Stimulated activated CD4-positive, alpha-beta T cell treated with anti-CD3 and anti-CD28 coated beads, Interleukin-1b, Interleukin-23, amount 100 ng/mL, for 1 hour (primary cell): ENCODE measurements at places on chromosomes 3 and 15.

- DNase-seq = no peak
These were observed 532.3 kb upstream of the ATP11B start for GRCh38 chr3:182261041-182261440.

DNA sequence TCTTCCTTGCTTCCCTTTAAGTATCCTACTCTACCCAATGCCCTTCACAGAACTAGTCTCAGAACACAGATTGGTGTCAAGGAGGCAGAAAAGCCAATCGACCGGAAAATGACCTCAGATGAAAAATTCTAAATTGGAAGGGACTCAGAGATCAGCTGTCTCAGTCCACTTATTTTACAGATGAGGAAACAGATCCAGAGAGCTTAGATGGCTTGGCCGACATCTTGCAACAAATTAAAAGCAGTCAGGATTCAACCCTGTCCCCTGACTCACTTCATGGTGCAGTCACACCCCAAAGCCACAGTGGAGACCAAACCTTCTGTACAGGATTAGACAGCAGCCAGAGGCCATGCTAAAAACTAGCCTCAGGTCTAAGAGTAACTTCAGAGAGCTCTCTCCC, 169.3 kb upstream of the BHLHE40 start:
- DNase-seq = no peak

DNA sequence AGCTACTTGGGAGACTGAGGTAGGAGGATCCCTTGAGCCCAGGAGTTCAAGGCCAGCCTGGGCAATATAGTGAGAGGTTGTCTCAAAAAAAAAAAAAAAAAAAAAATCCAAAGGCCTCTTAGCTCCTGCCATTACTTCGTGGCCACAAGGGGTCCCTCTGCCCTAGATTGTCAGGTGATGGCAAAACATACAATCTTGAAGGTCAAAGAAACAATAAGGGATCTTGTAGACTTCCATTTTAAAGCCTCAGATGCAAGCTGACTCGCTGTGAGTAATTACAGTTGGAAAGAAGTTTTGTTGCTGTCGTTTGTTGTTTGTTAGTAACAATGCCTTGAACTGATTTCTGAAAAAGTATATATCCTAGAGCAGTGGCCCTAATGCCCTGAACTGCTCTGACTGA, 55.9 kb upstream of the PLCL2 start:
- peak; percentile 23 for DNase-seq

DNA sequence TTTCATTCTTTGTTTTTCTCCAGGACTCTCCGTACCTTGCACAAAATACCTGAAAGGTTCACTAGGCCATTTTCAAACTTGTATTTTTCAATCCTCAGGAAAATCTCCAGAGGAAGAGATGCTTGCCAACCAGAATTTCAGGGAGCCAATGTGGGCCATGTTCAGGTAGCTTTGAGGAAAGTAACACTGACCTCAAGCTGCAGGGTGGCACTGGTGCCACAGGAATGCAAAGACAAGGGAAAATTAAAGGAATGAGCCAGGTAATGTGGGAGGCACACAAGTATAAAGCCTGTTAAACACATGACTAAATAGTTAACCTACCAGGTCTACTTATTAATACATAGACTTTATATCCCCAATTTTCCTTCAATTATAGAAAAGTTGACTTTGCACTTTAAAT, 51.9 kb upstream of the GAP43 start:
- no peak for DNase-seq

GRCh38 chr3:172061724-172062184, 22.4 kb downstream of the FNDC3B start:
- DNase-seq = no peak

DNA sequence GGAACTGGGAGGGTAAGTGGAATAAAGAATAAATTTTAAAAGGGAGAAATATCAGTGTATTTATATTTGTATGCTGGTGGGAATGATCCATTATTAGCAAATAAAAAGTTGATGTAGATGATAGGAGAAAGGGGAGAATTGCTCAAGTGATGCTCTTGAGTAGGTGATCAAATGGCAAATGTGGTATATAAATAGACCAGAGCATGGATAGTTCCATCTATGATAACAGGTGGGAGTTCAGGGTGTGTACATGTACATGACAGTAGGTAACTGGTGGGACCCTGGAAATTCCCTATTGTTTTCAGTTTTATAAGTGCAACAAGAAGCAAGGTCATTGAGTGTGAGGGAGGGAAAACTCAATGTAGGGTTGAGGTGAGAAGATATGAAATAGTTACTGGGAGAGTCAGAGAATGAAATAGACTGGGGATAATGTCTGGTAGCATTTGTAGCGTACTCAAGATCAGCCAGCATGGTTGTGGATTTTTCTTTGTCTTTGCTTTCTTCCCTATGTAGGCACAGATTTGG, 31.3 kb upstream of the EBLN2 start:
- DNase-seq = no peak

DNA sequence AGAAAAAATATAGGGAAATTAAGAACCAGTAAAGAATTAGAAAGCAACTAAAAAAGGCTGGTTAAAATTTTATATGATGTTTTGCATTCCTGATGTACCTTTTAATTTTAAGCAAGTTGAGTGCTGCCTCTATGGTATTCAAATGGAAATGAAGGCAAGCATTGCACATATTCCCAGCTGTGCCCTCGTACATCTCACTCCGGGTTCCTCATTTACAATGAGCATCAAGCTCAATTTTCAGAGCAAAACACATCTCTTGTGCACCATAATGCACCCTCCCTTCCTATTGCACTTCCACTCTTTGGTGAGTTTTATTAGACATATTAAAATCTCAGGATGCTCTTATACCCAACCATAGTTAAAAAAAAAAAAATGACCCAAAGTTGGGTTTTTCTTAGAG, 267.9 kb downstream of the CHST2 start:
- no peak for DNase-seq

DNA sequence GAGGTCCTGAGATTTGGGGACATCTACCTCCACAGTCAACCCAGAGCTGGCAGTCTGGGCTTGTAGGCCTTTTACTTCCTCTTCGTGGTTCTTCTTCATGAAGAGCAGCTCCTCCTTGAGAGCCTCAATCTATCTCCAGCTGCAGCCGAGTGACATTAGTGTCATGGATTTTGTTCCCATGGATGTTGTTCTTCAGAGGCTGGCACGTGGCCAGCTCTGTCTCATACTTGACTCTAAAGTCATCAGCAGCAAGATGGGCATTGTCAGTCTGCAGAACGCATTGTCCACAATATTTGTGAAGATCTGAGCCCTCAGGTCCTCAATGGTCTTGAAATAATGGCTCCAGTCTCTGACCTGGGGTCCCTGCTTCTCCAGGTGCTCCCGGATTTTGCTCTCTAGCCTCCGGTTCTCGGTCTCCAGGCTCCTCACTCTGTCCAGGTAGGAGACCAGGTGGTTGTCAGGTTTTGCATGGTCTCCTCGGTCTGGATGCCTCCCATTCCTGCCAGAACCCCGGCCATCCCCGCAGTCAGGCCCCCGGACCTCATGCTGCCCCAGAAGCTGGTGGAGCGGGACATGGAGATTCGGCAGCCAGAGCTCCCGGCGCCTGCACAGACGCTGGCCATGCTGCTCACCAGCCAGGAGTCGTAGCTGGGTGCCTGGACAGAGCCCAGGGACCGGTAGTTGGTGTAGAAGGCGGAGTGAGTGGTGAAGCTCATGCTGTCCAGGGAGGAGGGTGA, 3.4 kb upstream of the CCNL1 start:
- no peak for DNase-seq

GRCh38 chr3:123926396-123926795, 34.6 kb downstream of the CCDC14 start:
- DNase-seq = no peak

- no peak for DNase-seq
These were observed 73.2 kb upstream of the CTXND1 start for GRCh38 chr15:80325206-80325605.

GRCh38 chr15:101329309-101329863, 34.3 kb upstream of the SNRPA1 start:
- DNase-seq = no peak

GRCh38 chr15:77800305-77800704, 167.6 kb upstream of the LINGO1 start:
- no peak for DNase-seq

GRCh38 chr3:146246526-146246925, 4.4 kb downstream of the PLSCR4 start:
- no peak for DNase-seq

DNA sequence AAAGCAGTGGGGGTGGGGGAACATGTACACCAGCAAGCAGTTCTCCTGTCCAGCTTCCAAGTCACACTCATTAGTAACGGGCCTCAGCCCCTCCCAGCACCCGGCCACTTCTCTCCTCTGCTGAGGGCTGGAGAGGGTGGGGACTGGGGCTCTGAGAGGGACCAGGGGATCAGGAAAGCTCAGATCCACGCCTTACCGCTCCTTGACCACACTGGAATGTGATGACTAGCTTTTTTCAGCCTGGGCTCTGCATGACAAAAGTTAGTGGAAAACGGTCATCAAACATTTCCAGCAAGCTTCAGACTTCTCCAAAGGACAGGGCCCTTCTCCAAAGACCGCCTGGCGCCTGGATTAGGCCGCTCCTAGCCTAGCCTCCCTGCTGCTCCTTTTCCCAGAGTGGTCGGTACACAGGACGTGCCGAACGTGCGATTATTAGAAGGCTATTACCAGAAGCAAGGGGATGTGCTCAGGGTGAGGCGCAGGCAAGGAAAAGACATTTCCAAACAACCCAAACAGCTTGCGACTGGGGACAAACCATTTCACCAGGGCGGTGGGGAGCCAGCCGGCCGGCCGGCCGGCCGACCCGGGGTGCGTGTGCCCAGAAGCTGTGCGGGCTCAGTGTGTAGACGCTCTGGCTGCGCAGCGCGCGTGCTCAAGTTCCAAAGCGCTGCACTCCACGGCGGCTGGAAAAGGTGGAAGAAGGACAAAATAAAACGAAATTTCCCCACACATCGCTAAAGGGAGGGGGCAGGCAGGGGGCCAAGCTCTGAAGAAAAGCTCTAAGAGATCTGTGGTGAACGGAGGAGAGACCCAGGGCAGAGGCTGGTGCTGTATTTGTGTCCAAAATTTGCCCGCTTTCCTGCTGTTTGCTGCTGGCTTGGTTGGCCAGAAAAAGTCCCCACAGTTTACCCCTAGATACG, 51.0 kb upstream of the SSR3 start:
- no peak for DNase-seq

- DNase-seq = no peak
These were observed 12.2 kb upstream of the HES1 start for GRCh38 chr3:194123726-194124125.

- DNase-seq = no peak
These were observed 482.3 kb downstream of the ZBBX start for GRCh38 chr3:166897811-166898210.

DNA sequence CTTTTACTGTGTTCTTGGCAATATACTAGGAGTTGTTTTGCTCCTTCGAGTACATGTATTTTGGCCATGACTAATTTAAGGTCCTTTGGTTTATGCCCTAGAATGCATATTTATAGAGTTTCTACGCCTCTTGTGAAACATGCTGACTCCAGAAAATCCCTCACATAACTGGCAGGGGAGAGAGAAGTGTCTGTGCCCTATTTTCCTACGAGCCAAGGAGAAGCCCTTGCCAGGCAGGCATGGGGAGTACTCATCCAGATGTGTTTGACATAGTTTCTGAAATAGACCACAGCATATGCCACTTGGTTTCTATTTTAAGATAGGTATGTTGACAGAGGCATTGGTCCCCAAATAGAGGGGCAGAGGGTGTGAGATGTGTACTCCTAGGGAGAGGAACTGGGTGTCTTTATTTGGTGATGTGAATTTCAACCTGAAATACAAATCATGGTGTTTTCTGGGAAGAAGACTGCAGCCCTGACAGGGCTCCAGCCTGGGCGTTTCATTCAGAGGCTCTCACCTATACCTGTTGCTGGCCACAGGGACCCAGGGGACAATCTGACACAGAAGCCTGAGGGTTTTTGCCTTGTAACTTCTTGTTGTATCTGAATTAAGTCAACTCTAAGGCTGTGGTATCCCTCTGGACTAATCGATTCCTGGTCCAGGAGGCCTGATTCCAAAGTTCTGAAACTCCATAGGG, 267.8 kb upstream of the C2CD4B start:
- no peak for DNase-seq

- DNase-seq = no peak
These were observed 106.7 kb upstream of the SNRPN start for GRCh38 chr15:24848050-24848449.

DNA sequence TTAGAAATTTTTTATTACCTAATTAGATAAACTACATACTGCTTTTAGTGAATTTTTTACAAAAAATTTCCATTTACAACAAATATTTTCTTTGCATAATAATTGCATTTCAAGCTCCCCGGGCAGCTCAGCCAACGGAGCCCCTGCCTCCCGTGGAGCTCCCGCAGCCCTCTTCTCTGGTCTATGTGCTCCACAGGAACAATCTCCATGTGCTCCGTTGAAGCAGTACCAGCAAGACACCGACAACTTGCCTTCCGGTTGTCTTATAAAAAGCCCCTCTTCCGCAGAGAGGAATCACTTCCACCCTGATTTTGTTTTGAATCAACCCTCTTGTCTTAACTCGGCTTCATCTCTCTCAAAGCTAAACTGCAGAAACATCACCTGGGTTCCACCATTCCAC, 46.9 kb upstream of the CHD2 start:
- DNase-seq = no peak

DNA sequence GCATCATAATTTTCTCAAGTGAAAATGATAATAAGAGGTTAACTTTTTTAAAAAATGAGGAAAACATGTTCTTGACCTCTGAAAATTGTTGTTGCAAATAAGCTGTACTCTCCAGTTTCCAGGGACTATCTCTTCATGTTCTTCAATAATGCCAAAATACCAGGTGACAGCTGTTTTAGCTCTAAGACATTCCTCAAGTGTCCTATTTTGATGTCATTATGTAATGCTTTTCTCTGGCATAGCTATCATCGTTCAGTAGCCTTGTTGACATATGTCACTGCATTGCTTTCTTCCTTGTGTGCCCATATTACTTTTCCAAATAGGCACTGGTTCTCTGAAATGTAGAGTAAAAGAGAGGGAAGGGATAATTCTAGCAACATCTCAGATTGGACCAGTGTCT, 5.7 kb upstream of the FILIP1L start:
- no peak for DNase-seq

GRCh38 chr3:36729204-36730056, 34.9 kb downstream of the DCLK3 start:
- no peak for DNase-seq

GRCh38 chr3:32401126-32401525, 9.5 kb downstream of the CMTM7 start:
- DNase-seq = no peak

- DNase-seq = no peak
These were observed 1.4 kb downstream of the GPR149 start for GRCh38 chr3:154428286-154429206.

DNA sequence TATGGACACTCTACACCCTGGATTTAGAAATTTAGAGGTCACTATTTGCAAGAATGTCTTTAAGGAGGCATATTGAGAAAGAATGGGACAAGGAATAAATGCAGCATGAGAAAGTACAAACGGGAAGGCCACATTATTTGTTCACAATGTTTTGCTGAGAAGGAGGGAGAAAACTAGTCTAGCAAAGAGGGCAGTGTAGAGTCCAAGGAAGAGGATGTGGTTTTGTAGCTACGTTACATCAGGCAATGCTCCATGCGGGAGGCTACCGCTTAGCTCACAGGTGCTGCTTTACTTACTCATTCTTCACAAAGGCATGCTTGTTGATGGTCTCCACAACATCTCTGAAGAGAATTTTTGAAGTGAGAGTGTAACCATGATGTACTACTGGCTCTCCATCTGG, 191.1 kb downstream of the PLCH1 start:
- DNase-seq = no peak
